Motor neuron (in vitro differentiated cells): ENCODE measurements at places on chromosomes 5 and 9.

DNA sequence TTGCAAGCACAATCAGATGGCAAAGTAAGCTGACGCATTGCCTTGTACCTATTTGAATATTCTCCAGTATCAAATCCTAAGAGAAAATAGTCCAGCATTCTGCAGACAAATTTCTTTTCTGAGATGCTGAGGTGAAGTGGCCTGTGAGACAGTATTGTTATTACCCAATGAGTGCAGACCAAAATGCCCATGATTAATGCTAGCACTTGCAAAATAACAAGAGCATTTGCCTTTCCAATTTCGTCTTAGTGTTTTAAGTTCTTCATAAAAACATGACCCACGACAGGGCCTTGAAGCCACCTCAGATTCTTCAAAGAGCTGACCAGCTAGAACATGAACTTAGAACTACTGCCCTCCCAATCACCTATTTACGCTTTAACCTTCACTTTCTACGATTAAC lies 2.6 kb upstream of the IQGAP2 start:
- ATAC-seq = no peak

DNA sequence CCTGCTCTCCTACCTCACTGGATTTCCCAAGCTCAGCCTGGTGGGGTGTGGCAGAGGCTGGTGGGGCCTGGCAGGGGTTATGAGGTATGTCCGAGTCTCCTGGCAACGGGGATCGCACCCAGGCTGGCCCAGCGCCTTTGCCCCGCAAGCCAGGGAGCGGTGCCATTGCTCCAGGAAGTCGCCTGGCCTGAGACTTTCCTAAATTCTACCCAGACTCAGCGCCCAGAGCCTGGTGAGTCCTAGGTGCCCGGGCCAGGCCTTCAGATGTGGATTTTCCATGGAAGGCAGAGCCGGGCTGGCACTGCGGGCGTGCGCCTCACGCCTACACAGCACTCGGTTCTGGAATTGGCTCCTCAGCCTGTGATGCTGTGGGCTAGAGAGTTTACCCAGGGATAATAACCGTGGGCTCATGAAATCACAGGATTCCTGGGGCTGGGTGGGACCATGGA lies 155.4 kb upstream of the COL5A1 start:
- ATAC-seq = no peak

- no peak for ATAC-seq
Measured at GRCh38 chr5:135434591-135435466, 12.3 kb downstream of the DCANP1 start.

- ATAC-seq = peak; percentile 51
Measured at GRCh38 chr5:150497989-150498317, 10.0 kb upstream of the NDST1 start.

DNA sequence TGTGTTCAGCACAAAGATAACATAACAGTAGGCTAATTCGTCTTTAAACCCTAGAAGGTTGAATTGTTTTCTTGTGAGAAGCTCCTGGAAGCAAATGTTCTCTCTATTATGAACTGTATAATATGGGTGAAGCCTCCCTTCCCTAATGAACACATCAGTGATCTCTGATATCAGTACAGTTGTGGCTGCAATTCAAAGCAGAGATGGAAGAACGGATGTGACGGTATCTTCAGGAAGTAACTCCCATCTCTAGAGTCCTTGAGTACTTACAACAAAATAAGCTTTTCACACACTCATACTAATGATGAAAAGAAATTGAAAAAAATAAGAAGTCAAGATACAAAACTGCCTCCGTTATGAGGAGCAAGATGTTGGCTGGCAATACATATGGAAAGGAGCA lies 4.5 kb downstream of the HCN1 start:
- no peak for ATAC-seq
